ENCODE measurements at places on chromosomes 3 and 15. TPM values are rescaled to one million over a fixed set of nuclear protein-coding genes. Genes with fewer than 3 reads are reported as not detected.

- DNase-seq, result peak; percentile 18
Measured at GRCh38 chr3:143222505-143222904, 102.9 kb downstream of the CHST2 start.

DNA sequence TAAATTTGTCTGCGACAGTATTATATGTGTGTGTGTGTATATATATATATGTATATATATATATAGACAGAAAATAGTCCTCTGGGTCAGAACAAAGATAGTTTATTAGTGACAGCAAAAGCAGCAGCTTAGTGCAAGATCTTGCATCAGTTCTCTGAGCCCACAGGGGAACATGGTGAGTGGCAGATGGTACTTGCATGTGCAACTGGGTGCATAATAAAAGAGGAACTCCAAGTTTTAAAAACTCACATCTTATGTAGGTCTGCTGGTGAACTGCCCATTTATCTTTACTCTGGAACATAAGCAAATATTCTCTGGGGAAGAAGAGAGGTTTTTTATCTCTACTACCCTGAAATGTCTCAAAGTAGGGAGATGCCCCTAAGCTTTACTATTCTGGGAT, 276.4 kb downstream of the POLQ start:
- DNase-seq, result no peak

The SOX2 gene
- 1.6 TPM for total RNA-seq

The SLC35G2 gene
- 54.6 TPM for total RNA-seq

The SLC28A2 gene
- total RNA-seq, result not detected
